ENCODE measurements at places on chromosomes 4 and X. TPM values are rescaled to one million over a fixed set of nuclear protein-coding genes. Genes with fewer than 3 reads are reported as not detected.

- no peak for DNase-seq
- H3K27ac ChIP-seq, result no peak overlapping the region
- H3K36me3 ChIP-seq, result no peaks in the 10 kb centered on the region
- no peaks in the 10 kb centered on the region for H3K4me1 ChIP-seq
- no peak overlapping the region for H3K4me3 ChIP-seq
- H3K27me3 ChIP-seq, result no peaks in the 10 kb centered on the region
Observed at GRCh38 chrX:109966246-109966645, 36.7 kb upstream of the TMEM164 start.

DNA sequence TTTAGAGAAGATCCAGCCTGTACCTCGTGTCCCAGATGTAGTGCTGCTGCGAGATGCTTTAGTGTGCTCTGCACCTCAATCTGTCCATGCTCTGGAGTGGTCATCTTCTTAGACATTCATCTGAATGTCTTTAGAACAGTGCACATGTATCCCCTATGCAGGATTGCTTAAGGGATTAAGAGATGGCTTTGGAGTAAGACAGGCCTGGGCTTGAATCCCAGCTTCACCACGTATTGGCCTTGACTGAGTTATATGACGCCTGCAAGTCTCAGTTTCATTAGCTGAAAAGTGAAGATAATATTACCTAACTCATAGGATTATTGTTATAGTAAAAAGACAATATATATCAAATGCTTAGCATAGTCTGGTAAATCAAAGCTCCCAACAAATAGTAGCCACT, 98.3 kb downstream of the NFKB1 start:
- H3K27ac ChIP-seq, result peak overlapping the region; percentile 49
- peaks cover 100% of the 10 kb centered on the region for H3K36me3 ChIP-seq
- no peak for DNase-seq
- H3K4me3 ChIP-seq, result no peak overlapping the region

DNA sequence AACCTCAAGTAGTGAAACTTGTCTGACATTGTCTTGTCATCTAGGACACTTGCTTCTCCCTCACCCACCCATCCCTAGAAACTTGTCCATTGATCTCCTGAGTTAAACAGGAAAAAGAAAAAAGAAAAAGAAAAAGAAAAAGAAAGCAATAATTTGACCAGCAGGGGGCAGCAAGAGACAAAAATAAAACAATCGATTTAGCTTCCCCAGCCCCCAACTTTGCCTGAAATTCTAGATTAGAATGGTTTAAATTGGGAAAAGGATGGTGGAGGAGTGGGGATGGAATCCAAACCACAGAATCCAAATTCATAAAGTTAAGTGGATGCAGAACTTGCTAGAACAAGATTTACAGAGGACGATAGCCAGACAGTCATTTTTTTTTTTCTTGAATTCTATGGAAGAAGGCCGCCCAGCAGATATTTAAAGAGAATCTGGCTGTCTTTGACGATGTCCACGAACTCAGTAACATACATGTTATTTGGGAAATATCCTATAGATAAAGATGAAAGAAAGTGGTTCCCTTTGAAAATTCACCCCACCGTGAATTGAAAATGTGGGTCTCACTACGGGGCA, 282.9 kb downstream of the USP46 start:
- H3K27me3 ChIP-seq, result no peaks in the 10 kb centered on the region
- DNase-seq, result no peak
- no peaks in the 10 kb centered on the region for H3K36me3 ChIP-seq
- H3K4me1 ChIP-seq, result no peaks in the 10 kb centered on the region
- H3K4me3 ChIP-seq, result no peak overlapping the region

- H3K27me3 ChIP-seq, result no peaks in the 10 kb centered on the region
- H3K36me3 ChIP-seq, result no peaks in the 10 kb centered on the region
- no peak for DNase-seq
- H3K4me3 ChIP-seq, result no peak overlapping the region
- no peak overlapping the region for H3K27ac ChIP-seq
Observed at GRCh38 chrX:1368385-1368698, 23.6 kb downstream of the SLC25A6 start.

DNA sequence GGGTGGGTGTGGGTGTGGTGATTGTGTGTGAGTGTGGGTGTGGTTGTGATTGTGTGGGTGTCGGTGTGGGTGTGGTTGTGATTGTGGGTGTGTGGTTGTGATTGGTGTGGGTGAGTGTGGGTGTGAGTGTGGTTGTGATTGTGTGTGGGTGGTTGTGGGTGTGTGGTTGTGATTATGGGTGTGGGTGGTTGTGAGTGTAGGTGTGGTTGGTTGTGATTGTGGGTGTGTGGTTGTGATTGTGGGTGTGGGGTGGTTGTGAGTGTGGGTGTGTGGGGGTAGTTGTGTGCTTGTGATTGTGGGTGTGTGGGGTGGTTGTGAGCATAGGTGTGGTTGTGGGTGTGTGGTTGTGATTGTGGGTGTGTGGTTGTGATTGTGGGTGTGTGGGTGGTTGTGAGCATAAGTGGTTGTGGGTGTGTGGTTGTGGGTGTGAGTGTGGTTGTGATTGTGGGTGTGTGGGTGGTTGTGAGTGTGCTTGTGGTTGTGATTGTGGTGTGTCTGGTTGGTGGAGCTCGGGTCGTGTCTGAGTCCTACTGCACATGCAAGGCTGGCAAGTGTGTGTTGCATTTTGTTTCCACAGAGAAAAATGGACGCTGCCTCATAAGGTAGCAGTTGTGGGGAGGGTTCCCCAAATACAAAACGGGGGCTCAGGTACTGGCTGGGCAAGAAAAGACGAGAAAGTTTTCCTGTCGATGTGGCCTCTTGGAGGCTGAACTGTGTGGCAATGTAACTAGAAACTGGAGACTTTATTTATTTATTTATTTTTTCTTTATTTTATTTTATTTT, 116.7 kb downstream of the UBE2K start:
- H3K27ac ChIP-seq, result no peak overlapping the region
- H3K4me1 ChIP-seq, result no peaks in the 10 kb centered on the region
- no peak overlapping the region for H3K4me3 ChIP-seq
- no peaks in the 10 kb centered on the region for H3K27me3 ChIP-seq
- H3K36me3 ChIP-seq, result no peaks in the 10 kb centered on the region
- DNase-seq, result no peak

GRCh38 chr4:120053911-120054310, 12.7 kb downstream of the MAD2L1 start:
- no peak for DNase-seq
- no peak overlapping the region for H3K4me3 ChIP-seq
- no peaks in the 10 kb centered on the region for H3K36me3 ChIP-seq

- H3K4me3 ChIP-seq, result no peak overlapping the region
- H3K27ac ChIP-seq, result no peak overlapping the region
- no peaks in the 10 kb centered on the region for H3K27me3 ChIP-seq
- H3K36me3 ChIP-seq, result no peaks in the 10 kb centered on the region
- no peaks in the 10 kb centered on the region for H3K4me1 ChIP-seq
Observed at GRCh38 chr4:136392576-136392975, 1139.7 kb downstream of the PCDH18 start.

GRCh38 chr4:145326491-145326890, 146.1 kb upstream of the OTUD4 start:
- H3K36me3 ChIP-seq, result no peaks in the 10 kb centered on the region
- no peak overlapping the region for H3K4me3 ChIP-seq
- no peak for DNase-seq

GRCh38 chrX:103376979-103377324, 614 bp downstream of the BEX3 start:
- H3K4me3 ChIP-seq, result peak overlapping the region; percentile 47
- no peaks in the 10 kb centered on the region for H3K36me3 ChIP-seq
- H3K27ac ChIP-seq, result peak overlapping the region; percentile 79
- H3K4me1 ChIP-seq, result no peaks in the 10 kb centered on the region
- no peaks in the 10 kb centered on the region for H3K27me3 ChIP-seq
- DNase-seq, result no peak

DNA sequence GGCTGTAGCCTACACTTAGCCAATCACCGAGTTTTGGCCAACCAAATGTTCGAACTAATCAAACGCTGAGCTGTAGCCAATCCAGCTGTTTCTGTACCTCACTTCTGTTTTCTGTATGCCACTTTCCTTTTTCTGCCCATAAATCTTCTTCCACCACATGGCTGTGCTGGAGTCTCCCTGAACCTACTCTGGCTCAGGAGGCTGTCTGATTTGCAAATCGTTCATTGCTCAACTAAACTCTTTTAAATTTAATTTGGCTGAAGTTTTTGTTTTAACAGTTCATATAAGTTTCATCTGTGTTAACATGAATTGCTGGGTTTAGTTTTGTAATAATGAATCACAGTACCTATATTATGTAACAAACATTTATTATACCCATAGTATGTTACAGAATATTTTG, 160.7 kb upstream of the PCDH7 start:
- H3K36me3 ChIP-seq, result no peaks in the 10 kb centered on the region
- H3K4me3 ChIP-seq, result no peak overlapping the region

DNA sequence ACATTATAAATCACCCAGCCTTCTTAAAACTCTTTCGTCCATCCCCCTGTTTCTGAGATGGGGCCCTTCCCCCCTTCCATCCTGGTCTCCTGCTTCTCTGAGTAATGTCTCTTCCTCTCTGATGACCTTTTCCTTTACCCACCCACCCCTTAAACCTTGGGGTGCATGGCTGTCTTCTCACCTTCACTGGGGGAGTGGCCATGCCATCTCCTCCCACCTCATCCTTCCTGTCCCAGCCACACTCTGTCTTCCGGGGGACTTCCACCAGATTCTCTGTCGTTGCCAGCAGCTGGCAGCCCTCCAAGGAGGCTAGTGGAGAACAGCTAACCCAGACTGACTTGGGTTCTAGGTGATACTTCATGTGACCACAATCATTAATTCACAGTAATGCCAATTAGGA, 83.2 kb upstream of the SCML1 start:
- no peak for DNase-seq
- H3K36me3 ChIP-seq, result no peaks in the 10 kb centered on the region
- no peak overlapping the region for H3K4me3 ChIP-seq
- no peaks in the 10 kb centered on the region for H3K27me3 ChIP-seq
- H3K27ac ChIP-seq, result no peak overlapping the region

DNA sequence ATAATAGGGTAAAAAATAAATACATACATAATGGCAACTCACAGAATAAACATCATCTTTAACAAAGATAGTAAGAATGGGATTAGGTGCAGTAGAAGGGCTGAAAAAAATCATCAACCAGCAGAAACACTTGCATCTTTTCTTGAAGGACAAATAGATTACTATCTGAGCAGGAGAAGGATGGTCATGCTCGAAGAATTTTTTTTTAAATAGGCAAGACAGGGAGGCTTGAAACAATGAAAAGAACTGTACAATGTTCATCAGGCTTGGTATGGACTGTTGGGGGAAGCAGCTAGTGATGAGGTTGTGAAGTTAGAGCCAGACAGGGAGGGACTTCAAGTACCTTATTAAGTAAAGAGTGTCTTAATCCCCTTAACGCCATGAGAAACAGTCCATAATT, 167.4 kb upstream of the LDB2 start:
- H3K27ac ChIP-seq, result no peak overlapping the region
- H3K4me1 ChIP-seq, result no peaks in the 10 kb centered on the region
- no peak for DNase-seq
- no peaks in the 10 kb centered on the region for H3K27me3 ChIP-seq
- no peak overlapping the region for H3K4me3 ChIP-seq

DNA sequence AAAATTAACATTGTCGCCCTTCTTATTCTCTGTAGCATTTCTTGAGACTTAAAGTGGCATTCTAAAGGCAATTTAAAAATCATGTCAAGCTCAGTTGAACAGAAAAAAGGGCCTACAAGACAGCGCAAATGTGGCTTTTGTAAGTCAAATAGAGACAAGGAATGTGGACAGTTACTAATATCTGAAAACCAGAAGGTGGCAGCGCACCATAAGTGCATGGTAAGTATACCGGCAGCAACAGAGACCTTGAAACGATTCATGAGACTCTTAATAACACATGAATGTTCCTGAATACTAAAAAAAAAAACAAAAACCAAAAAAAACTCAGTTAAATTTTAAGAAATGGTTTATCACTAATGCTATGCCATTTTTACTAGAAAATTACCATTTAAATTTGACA, 82.4 kb upstream of the HPRT1 start:
- H3K36me3 ChIP-seq, result peaks cover 11% of the 10 kb centered on the region
- no peak for DNase-seq
- no peak overlapping the region for H3K4me3 ChIP-seq
- H3K4me1 ChIP-seq, result no peaks in the 10 kb centered on the region
- no peaks in the 10 kb centered on the region for H3K27me3 ChIP-seq
- no peak overlapping the region for H3K27ac ChIP-seq

- peaks cover 13% of the 10 kb centered on the region for H3K36me3 ChIP-seq
- H3K4me3 ChIP-seq, result no peak overlapping the region
- DNase-seq, result no peak
- no peak overlapping the region for H3K27ac ChIP-seq
- H3K27me3 ChIP-seq, result no peaks in the 10 kb centered on the region
Observed at GRCh38 chr4:122156819-122157218, 4.7 kb downstream of the BLTP1 start.

DNA sequence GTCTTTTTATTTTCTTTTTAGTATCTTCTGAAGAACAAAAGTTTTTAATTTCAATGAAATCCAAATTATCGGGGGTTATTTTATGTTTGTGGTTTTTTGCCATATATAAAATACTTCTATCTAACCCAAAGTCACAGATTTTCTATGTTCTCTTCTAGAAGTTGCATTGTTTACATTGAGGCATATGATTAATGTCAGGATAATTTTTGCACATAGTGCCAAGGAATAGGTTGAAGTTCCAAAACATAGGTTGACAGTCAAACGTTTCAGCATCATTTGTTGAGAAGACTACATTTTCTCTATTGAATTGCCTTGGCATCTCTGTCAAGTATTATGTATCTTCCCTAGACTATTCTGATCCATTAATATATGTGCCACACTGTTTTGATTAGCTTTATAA, 64.5 kb downstream of the ANKRD17 start:
- H3K4me1 ChIP-seq, result peaks cover 15% of the 10 kb centered on the region
- no peaks in the 10 kb centered on the region for H3K36me3 ChIP-seq
- no peak for DNase-seq
- H3K27ac ChIP-seq, result no peak overlapping the region
- H3K4me3 ChIP-seq, result no peak overlapping the region

DNA sequence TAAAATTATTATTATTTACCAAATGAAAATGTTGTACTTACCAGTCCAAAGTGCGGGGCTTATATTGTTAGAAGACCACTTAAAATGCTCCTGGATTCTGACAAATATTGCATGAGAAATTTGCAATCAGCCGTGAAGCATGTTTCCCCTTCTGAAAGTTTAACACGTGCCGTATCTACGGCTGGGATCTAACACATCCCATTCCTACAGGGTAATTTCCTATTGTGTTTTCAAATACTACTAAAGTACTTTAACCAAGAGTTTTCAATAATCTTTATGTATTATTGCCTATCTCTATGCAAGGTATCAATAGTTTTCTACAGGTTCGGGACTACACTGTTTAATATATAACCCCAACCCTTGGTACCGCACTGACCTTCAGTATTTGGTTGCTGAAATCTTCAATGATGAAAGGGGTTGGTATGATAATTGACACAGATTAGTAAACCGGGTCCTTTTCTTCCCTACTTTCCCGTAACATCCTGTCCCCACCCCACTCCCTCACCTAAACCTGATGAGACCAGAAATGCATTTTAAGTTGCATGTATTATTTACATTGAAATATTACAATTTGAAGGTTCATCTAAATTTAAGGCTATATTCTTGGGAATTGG, 795 bp upstream of the BRWD3 start:
- peak overlapping the region; percentile 90 for H3K27ac ChIP-seq
- no peak for DNase-seq
- no peaks in the 10 kb centered on the region for H3K36me3 ChIP-seq
- no peaks in the 10 kb centered on the region for H3K27me3 ChIP-seq
- H3K4me3 ChIP-seq, result peak overlapping the region; percentile 72
- no peaks in the 10 kb centered on the region for H3K4me1 ChIP-seq

The TRAM1L1 gene
- polyA plus RNA-seq, result 0.24 TPM

The DGKK gene
- polyA plus RNA-seq, result not detected

The FAM3A gene
- polyA plus RNA-seq, result 52.3 TPM

The USP17L22 gene
- polyA plus RNA-seq, result not detected

The CT45A3 gene
- not detected for polyA plus RNA-seq

The CDX4 gene
- not detected for polyA plus RNA-seq

The SLC26A1 gene
- 0.48 TPM for polyA plus RNA-seq

The MID1 gene
- 0.26 TPM for polyA plus RNA-seq

The CPLX1 gene
- 12.3 TPM for polyA plus RNA-seq

Measured in spleen (tissue), 13 donors.